Esophagus muscularis mucosa (tissue), 4 donors: ENCODE measurements at places on chromosomes 2 and 18. TPM values are rescaled to one million over a fixed set of nuclear protein-coding genes. Genes with fewer than 3 reads are reported as not detected.

CYTIP gene
- total RNA-seq: 14.1 TPM

APCDD1 gene
- 39.6 TPM for total RNA-seq

CCDC74A gene
- 6.3 TPM for total RNA-seq

RASGRP3 gene
- total RNA-seq: 4.7 TPM

SMAD2 gene
- 91.2 TPM for total RNA-seq

SPDYA gene
- 0.58 TPM for total RNA-seq

KCNJ13 gene
- not detected for total RNA-seq

DTNA gene
- 221 TPM for total RNA-seq
